H54 (cell line): ENCODE measurements at places on chromosomes 1 and 21.

DNA sequence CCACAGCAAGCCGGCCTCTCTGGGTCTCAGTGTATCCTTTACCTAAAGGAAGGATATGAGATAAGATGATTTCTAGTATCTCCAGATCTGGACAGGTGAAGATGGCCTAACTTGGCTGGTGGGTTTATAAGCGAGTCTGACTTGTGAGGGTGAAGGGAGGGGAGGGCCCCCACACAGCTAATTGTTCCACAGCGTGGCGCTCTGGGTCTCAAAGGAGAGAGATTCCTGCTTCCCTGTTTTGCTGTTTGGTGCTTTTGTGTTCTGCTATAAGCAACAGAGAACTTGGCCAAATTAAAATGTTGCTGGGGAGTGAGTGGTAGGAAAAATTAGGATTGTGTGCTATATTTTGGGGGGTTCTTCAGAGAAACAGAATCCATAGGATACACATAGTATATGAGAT lies 28.9 kb upstream of the NLRP3 start:
- DNase-seq = no peak

GRCh38 chr1:165452336-165453130 lies 7.6 kb upstream of the RXRG start:
- no peak for DNase-seq

DNA sequence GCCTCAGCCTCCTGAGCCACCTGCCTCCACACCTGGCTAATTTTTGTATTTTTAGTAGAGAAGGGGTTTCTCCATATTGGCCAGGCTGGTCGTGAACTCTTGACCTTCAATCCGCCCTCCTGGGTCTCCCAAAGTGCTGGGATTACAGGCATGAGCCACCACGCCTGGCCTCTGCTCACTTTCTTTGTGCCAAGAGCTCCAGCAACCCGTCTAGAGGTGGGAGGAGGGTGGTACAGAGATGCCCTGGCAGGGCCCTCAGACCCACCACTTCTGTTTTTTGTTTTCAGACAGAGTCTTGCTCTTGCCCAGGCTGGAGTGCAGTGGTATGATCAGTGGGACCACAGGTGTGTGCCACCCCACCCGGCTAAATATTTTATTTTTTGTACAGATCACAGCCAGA lies 6.9 kb upstream of the SYNC start:
- no peak for DNase-seq

- DNase-seq = no peak
These were observed 88.0 kb upstream of the F3 start for GRCh38 chr1:94629259-94630181.

- no peak for DNase-seq
These were observed 2.8 kb upstream of the TFF2 start for GRCh38 chr21:42353623-42354022.
